Foreskin melanocyte (primary cell): ENCODE measurements at places on chromosomes 1 and 21.

DNA sequence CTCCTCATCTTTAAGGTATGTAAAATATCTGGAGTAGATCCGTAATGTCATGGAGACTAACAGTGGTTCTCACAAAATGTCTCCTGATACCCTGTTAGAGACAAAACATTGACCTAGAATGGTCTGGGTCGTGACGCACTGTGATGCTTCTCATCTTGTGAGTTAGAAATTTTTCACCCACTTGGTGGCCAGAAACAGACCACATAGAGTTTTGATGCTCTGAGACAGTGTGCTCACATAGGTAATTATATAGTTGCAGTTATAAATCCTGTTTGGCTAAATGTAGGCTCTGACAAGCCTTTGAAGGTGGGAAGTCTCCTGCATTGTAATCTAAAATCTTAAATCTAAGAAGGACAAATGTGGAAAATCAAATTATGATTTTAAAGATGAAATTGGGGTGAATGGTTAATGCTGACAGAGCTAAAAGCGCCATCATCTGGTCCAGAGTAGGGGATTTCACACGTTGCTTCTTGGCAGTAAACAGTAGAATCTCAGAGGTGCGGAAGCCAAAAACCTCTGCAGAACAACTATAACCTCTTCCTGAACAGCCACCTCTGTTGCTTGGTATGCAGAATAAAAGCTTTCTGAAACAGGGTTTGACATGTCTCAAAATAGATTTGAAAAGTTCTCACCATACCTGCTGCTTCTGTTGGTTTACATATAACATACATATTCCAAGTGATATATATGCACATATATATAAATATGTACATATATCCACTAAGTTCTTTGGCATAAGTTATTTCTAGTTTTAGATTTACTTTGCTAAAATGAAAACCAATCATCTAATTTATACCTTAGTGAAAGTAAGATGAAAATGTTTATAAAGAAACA is 17.1 kb downstream of the RPAP2 start:
- no peak for DNase-seq

DNA sequence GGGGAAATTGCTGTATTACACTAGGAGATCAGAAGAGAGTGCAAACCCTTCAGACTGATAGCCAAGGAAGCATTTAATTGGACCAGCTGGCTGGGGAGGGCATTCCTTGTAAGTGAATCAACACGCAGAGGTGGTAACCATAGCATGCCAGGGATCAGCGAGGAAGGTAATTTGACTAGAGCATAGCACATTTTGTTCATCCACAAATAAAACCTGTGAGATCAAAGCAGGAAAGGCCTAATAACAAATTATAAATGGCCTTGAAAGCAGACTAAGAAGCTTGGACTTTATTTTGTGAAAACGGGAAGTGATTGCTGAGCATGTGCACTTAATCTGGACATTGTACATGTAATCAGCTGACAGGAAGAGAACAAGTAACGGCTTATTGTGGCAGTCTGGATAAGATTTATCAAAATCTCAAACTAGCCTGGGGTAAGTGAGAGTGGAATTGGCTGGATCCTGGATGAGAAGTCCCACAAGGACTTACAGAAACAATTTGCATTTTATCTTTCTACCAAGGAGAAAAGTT is 11.7 kb upstream of the CD55 start:
- peak; percentile 75 for DNase-seq

GRCh38 chr21:36803816-36804439 is 105.0 kb downstream of the SIM2 start:
- DNase-seq, result no peak

DNA sequence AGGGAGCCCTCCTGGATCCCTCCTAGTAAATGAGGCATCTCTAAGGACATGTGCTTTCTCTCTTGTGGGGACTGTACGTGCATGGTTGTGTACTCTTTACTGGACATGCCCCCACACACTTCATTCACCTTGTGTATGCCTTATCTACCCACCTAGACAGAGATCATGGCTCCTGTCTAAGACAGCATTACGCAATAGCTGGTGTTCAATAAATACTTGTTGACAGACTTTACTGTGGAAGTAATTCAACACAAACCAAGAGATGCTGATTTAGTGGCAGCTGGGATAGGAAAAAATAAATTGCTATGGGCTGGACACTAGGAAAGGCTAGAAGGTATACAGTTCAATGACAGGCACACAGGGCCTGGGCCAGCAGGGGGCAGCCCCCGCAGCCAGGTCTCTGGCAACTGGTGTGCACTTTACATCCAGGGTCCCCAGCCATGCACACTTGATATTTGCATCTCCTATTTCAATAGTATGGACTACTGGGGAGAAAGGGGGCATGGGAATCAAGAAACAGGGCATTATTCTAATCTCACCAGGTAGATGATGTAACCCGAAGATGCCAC is 24.2 kb downstream of the TRABD2B start:
- no peak for DNase-seq

- no peak for DNase-seq
These were observed 39.3 kb upstream of the LGALS8 start for GRCh38 chr1:236484310-236484971.

GRCh38 chr1:209569455-209570207 is 13.9 kb upstream of the CAMK1G start:
- peak; percentile 42 for DNase-seq

GRCh38 chr21:31730712-31731055 is 1.2 kb downstream of the SCAF4 start:
- no peak for DNase-seq

DNA sequence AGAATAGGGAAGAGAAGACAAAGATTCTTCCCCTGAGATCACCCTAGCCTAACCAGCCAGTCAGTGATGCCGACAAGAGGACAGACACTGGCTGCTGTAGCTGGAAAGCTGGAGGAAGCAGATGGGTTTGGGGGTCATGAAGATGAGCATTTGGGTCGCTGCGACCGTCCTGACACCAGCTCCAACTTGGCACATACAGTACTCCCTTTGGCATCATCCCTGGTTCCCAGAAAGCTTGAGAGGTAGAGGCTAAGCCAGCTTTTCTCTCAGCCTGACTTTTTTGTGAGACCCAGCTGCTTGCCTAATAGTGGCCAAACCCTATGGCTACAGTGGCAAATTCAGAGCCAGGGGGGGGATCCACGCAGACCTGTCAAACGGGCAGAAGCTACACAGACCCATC is 43.0 kb upstream of the IKBKE start:
- no peak for DNase-seq

DNA sequence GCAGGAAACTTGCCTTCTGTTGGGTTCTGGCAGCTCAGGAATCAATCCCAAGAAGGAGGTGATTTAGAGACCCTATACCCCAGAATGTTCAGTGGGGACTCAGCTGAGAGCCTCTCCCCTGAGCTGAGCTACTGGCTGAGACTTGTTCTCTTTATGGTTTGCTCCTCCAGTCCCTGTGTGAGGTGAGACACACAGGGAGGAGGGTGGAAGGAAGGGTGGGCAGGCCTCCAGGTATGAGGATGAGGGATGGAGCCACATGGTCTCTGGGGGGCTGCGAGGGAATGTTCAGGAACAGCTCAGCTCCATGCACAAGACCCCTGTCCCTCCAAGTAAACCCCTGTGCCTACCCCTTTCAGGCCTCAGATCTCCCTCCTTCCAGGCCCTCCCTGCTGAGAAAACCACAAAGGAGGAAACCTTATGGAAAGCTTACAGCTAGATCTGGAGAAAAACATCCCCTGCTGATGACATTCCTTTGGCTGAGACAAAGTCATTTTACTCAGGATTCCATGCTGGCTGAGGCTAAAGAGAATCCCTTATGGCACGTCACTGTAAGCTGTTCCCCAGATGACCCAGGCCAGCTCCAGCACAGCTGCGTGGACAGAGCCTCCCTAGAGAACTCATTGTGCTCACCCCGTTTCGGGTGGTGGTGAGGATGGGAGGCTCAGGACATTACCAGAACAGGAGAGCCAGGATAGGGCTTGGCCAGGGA is 91.5 kb upstream of the IPO9 start:
- no peak for DNase-seq

DNA sequence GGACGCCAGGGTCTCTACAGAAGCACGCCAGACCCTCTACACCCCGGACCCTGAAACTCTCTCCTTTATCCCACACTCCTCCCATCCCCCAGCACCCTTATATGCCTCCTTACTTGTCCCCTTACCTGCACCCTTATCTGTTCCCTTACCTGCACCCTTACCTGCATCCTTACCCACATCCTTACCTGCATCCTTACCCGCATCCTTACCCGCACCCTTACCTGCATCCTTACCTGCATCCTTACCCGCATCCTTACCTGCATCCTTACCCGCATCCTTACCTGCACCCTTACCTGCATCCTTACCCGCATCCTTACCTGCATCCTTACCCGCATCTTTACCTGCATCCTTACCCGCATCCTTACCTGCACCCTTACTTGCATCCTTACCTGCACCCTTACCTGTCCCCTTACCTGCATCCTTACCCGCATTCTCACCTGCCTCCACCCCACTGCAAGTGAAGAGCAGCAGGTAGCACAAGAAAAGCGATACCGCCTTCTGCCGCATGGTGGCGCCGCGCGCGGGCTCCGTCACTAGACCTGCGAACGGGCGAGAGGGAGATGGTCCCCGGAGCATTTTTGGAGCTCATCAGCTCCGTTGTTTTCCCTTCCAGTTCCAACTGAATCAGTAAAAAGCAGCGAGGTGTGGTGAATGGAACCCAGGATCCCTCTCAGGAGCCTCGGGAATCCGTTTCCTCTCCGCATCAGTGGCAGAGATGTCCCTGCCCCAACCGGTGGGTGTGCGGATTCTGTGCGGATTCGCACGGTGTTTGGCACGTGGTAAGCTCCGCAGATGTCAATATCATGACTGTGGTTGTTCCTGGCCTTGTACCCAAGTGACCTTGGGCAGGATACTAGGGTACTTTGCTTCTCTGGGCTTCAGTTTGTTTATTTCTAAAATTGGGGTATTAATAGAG is 2.9 kb downstream of the IFI6 start:
- peak; percentile 48 for DNase-seq

GRCh38 chr1:118247593-118247992 is 62.6 kb upstream of the SPAG17 start:
- no peak for DNase-seq

- DNase-seq, result peak; percentile 62
These were observed 46.2 kb downstream of the TRABD2B start for GRCh38 chr1:47951026-47951425.

- DNase-seq, result peak; percentile 45
These were observed 42.0 kb downstream of the EEIG2 start for GRCh38 chr1:108601708-108602410.

GRCh38 chr1:112954017-112954650 is 1.9 kb downstream of the SLC16A1 start:
- no peak for DNase-seq

DNA sequence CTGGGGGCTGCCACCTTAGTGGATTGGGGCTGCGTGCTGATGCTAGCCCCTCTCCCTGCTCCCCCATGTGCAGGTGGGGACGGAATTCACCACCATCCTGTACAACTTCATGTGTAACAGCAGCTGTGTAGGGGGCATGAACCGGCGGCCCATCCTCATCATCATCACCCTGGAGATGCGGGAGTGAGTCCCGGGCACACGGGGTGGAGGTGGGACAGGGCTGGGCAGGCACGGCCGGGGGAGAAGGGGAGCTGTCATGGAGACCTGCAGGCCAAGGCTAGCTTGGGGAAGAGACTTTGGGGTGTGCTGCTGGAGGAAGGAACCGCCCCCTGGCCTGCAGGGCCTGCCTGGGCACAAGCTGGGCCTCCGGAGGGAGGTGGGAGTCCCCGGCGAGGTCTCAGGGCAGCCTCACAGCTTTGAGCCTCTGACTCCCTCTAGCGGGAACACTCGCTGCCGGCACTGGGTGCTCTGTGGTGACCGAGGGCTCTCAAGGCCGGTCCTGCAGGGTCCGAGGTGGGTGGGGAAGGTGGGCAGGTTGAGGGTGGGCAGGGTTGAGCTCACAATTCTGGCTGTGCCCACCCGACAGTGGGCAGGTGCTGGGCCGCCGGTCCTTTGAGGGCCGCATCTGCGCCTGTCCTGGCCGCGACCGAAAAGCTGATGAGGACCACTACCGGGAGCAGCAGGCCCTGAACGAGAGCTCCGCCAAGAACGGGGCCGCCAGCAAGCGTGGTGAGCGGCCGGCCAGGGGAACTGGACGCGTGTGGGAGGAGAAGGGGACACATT is 25.0 kb upstream of the CCDC27 start:
- no peak for DNase-seq

DNA sequence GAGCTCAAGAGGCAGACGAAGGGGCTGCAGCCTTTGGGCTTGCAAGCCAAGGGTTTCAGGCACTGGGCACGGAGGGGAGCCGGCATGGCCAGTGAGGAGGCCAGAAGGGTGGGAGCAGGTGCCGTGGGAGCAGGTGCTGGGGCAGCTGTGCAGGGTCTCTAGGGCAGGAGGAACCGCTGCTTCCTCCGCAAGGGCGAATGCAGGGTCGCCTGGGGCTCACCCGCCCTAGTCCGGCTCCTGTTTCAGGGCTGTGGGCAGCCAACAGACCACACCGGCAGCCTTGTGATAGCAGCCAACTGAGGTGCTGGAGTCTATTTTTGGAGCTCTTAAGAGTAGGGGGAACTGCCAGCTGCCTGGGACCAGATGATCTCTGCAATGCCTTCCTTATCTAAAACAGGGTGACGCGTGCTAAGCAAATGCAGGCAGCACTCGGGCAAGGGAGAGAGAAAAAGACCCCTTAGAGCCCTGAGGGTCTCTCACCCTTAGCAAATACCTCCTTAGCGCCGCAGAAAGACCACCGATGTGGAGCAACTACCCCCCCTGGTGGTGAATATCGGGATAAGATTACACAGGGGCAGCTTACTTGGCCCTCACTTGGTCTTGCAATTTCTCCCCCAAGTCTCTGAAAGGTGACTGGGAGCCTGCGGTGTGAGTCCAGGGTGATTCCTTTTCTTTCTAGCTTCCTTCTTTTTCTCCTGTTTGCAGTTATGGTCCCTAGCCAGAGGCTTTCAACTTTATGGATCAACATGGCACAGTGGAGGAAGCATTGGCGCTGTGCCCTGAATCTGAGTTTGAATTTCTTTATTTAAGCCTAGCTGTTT is 20.7 kb upstream of the MAPKAPK2 start:
- DNase-seq, result no peak

DNA sequence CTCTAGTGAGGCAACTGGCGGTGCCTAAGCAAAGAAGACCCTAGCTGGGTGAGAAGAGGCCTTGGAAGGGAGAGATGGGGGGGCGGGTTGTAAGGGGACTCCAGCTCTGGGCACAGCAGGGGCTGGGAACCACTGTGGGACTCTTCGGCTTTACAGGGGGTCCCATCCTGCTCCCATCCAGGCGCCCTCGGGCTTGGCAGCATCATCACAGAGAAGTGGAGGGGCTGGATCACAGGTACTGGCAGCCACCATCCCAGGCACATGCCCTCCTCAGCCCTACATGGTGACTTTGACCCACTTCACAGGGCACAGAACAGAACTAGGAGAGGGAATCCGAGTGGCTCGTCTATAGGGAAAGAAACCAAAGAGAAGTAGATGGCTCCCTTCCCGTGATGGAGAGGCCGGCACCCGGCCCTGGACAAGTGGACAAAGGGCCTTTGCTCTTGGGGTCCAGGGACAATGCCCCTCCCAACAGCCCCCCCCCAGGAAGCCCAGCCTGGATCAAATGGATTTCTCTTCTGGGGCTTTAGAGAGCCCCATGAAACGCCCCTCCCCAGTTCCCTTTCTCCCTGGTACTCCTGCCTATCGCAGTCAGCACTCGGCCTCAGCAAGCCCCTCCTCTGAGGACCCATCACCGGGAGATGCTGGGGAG is 54.0 kb upstream of the ECE1 start:
- no peak for DNase-seq
